ENCODE measurements at places on chromosomes 3 and 15.
A peak's percentile ranks its signal among the peaks of the same experiment; 100 is the strongest.

DNA sequence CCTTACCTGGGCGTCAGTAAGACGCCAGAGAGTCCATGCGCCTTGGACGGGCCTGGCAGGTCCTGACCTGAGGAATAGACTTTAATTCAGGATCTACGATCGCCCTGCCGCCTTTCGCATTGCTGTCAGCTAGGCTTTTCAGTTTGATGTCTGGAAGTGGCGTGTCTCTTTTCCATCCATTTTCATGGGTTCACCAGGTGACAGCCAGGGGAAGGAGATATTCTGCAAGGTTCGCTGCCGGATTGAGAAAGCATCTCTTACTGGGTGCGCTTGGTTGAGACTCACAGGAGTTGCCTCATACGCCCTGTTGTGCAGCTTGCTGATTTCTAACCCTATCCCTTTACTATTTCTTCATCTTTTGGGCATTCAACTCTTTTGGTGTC, 7.4 kb downstream of the EPHA3 start:
- DNase-seq = no peak

DNA sequence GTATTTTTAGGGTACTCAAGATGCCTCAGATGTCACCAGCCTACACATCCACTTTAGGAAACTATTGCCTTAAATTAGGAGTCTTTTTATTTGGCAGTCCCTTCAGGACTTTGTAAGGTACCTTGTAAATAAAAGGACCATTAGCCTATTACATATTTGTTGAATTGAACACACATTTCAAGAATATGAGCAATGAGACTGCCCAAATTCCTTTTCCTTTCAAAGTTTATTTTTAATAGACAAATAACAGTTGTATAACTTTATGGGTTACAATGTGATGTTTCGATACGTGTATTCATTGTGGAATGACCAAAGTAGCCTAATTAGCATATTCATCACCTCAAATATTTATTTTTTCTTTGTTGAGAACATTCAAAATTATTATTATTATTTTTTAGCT, 176.7 kb upstream of the PDZRN3 start:
- DNase-seq = no peak

DNA sequence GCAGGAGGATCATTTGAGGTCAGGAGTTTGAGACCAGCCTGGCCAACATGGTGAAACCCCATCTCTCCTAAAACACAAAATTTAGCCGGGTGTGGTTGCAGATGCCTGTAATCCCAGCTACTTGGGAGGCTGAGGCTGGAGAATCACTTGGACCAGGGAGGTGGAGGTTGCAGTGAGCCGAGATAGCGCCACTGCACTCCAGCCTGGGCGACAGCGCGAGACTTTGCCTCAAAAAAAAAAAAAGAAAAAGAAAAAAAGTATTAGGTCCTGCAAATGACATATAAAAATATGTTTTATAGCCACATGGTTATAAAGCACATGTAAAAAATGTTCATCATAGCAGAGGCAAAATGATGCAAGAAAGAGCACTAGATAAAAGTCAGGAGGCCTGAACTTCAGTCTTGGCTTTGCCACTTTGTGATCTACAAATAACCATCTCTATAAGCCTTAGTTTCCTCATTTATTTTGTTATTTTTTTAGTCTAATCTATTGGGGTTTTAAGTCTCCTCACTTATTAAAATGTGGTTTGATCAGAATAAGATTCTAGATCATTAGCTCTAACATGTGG, 4.9 kb downstream of the SLC12A6 start:
- DNase-seq = no peak

DNA sequence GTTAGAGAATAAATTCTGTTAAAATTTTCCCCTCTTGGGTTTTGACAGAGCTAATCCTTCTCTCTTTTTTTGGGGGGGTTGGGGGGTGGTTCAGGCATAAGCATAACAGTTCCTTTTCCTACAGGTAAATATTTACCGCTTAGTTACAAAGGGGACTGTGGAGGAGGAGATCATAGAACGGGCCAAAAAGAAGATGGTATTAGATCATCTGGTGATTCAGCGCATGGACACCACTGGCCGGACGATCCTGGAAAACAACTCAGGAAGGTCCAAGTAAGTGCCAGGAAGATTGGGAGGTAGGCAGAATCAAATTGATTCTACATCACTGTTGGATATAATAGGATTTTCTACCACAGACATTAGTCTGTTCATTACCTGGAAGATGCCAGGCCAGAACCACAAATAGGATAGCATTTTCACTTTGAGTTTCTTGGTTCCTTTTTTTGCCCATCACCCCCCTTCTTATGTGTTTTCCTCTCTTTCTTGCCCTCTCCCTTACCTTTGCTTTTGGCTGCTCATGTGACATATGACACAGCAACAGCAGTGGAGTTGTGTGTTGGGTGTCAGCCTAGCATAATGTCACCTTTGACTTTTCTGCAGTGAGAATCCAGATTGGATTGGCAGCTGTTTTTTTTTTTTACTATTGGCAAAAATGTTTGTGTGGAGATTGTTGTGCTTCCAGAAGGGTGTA, 79.0 kb downstream of the CHD2 start:
- DNase-seq = no peak

DNA sequence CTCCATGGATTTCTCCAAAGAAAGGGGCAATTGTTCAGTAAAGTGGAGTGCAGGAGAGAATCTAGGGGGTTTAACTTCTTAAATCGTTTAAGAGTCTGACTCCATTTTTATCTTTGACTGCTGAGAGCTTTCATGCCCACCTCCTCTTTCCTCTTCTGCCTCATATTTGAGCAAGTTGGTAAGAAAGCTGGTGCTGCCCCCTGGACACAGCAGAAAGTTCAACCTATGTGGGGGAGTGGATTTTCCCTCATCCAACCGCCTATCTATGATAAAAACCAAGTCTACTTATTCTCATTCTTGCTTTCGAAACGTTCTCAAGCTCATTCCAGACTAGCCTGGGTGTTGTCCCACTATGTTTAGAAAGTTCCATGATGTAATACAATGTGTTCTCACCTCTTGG, 26.0 kb downstream of the HHLA2 start:
- no peak for DNase-seq

GRCh38 chr3:32946973-32947788, 4.3 kb upstream of the CCR4 start:
- DNase-seq = no peak

- no peak for DNase-seq
Measured at GRCh38 chr15:29430124-29430523, 160.5 kb upstream of the NSMCE3 start.

GRCh38 chr15:63953524-63953923, 92.8 kb downstream of the DAPK2 start:
- DNase-seq = no peak

GRCh38 chr3:50885070-50885850, 210.5 kb downstream of the DOCK3 start:
- DNase-seq = no peak

GRCh38 chr15:47410247-47410646, 307.1 kb upstream of the SEMA6D start:
- no peak for DNase-seq

DNA sequence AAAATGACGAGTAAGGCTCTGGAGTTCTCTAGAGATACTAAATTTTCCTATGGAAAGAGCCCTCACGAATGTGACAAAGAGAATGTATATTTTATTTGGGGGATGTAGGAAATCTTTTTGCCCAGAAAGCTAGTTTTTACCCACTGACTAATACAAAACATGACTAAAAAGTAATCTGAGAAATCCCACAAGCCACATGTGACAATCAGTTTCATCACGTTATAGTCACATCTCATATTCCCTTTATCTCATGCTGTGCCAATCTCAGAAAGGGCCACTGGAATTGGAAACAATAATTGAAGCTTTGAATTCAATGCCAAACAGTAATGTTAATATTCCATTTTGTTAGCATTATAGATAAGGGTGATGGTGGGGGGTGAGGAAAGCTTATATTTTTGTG, 509.0 kb upstream of the GOLIM4 start:
- no peak for DNase-seq

DNA sequence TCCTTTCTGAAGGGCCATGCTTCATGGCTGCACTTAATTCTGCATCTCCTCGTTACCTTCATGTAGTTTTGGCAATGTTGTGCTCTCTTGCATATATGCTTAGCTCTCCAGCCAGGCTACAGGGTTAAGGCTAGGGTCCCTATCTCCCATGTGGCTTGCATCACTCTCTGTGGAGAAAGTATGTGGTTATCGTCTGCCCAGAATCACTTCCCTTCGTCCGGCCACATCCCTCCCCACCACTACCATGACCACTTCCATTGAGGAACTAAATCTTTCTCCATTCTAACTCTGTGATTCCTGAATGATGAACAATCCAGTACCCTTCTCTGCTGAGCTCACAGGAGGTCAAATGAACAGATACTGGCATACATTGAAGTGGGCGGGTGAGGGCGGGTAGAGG, 34.0 kb downstream of the WWTR1 start:
- DNase-seq = no peak

GRCh38 chr15:23839893-23840474, 152.9 kb upstream of the NDN start:
- DNase-seq = no peak

DNA sequence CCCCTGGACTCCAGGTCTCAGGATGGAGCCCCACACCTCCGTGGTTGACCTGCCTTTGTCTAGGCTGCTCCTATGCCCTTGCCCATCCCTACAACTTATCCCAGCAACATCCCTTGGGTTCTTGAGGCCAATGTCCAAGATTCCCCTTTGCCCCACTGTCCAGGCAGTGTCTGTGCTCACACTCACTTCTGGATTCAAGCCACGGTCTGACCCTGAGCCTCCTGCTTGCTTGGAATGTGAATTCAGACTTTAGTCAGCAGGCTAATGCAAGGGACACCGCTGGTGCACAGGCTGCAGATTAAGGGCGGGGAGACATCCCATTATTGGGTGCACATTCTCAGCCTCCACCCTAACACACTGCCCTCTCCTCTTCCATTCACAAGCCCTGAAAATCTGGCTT, 154.1 kb downstream of the WNT5A start:
- no peak for DNase-seq

- no peak for DNase-seq
Measured at GRCh38 chr3:178313716-178314115, 222.5 kb upstream of the KCNMB2 start.

GRCh38 chr3:179460260-179460659, 9.0 kb upstream of the GNB4 start:
- no peak for DNase-seq

GRCh38 chr3:172232579-172233212, 193.3 kb downstream of the FNDC3B start:
- DNase-seq = no peak

- no peak for DNase-seq
Measured at GRCh38 chr15:100198442-100198841, 143.3 kb downstream of the ADAMTS17 start.

- DNase-seq = no peak
Measured at GRCh38 chr15:77107068-77107467, 36.2 kb upstream of the TSPAN3 start.

- peak; percentile 72 for DNase-seq
Measured at GRCh38 chr3:46110701-46111493, 83.6 kb upstream of the XCR1 start.

- DNase-seq = no peak
Measured at GRCh38 chr15:74815121-74815934, 2.7 kb downstream of the LMAN1L start.

- DNase-seq = peak; percentile 87
Measured at GRCh38 chr15:99704444-99704838, 28.8 kb downstream of the LYSMD4 start.

DNA sequence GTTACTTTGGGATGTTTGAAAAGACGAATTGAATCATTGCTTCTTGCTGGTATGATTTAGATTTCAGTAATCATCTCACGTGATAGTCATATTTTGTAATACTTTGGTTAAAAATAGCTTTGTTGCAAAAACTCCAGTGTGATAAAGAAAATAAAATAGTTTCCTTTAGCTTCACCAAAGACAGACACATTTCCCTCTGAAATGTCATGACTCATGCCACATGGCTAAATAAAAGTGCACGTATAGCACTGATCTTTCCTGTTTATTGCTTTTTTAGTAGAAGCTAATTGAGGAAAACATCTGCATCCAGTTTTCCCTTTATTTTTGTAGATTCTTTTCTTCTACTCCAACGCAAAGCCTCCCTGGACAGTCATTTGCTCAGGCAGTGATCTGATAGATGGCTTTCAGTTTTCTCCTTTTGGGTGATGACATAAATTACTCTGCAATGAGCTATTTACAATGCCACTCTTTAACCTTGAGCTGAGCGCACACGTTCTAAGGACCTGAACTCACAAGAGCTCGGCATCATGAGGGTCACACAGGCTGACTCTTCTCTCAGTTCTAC, 84.9 kb downstream of the ARNT2 start:
- peak; percentile 82 for DNase-seq

DNA sequence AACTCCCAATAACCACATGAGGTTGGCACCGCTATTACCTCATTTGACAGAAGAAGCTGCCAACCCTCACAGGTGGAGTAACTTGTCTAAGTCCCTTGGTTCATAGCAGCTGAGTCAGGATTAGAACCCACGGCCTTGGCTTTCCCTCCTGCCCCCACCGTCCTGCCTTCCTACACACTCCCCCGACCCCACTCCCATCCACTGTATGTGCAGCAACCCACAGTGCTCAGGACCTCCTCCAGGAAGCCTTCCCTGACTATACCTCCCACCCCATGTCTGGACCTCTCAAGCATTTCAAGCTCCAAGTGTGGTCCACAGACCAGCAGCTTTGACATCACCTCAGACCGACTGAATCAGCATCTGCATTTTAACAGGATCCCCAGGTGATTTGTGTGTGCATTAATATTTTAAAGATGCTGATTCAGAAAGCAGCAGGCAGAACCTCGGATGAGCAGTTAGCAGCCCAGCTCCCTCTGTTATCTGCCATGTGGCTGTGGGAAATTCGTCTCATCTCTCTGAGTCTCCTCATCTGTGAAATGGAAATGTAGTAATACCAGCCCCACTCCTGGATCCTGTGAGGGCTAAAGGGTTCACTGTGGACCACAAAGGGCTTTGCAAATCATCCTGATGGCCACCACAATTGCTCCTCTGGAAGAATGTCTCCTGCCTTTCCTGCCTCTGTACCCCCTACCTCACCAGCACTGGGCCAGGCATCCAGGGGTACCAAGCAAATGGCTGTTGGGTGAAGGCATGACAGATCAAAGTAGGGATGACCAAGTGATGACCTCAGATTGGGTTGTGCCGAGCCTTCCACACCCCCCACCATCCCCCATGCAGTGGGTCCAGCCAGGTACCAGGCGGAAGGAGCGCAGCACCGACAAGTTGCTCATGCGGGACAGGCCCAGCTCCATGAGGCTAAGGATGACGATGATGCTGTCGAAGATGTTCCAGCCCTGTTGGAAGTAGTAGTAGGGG, 62.7 kb downstream of the SCN5A start:
- no peak for DNase-seq

- DNase-seq = no peak
Measured at GRCh38 chr15:40918146-40918798, 10.9 kb upstream of the DLL4 start.

GRCh38 chr15:93135997-93136397, 47.0 kb upstream of the RGMA start:
- no peak for DNase-seq

Measured in HFF-Myc (cell line).